NCI-H2081 treated with DMSO at 0.1 percent for 48 hours (cell line): ENCODE measurements at places on chromosomes 16 and 17.
A peak's percentile ranks its signal among the peaks of the same experiment; 100 is the strongest.

DNA sequence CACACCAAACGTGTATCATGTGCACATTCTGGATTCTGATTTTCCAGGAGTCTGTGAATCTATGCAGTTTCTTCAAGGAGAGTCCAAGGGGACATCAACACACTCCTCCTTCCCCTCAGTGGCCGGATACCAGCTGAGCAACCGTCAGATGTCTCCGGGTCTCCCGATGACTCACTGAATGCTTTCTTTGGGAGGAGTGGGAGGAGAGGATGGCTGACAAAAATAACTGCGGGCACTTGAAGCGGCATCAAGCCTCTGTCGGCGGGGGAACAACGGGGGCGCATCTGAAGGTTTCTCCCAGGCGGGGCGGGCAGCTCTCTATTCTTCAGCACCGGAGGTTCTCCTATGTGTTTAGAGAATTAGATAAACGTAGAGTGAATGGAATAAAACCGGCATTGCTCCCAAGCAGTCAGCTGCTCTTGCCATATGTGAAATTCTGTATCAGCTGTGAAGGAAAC is 24.6 kb upstream of the LRRC75A start:
- DNase-seq = no peak

DNA sequence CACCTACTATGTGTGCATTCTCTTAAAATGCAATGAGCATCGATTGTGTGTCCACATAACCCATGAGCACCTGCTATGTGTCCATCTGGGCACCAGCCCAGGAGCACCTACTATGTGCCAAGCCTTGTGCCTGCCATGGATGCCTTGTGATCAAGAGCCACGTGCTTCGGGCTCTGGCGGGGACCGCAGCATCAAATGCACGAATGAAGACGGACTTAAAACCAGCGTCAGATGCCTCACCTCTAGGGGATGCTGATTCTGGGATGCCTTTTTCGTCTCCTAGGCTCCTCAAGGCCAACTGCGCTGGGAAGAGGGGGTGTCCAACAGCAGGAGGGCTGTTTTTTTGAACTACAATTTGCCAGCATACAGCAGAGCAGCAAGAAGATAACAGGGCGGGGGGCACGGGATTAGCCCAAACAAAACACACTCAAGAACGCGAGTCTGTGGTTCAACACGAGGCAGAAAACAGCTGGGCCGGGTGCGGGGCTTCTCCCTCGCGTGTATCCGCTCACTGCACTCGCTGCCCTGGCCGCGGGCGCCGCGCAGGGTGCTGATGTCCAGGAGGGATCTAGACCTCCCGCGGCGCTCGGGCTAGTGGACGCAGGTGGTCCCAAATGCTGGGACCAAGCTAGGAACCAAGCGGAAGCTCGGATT is 1.2 kb upstream of the GLIS2 start:
- DNase-seq = no peak

- no peak for DNase-seq
These were observed 238.2 kb downstream of the CDH8 start for GRCh38 chr16:61797961-61798507.

DNA sequence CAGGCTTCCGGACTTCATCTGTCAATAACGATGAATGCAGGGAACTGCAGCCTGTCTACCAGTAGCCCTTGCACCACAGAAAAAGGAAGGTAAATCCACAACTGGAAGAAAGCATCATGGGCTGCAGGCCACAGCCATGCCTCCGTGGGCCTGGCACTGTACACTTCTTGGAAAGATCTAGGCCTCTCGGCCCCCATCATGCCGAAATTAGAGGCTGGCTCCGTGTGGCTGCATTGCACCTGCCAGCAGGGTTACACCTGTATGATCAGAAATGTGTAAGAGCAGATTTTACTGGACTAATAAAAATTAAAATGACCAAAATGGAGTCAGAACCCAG is 52.2 kb downstream of the SDK2 start:
- no peak for DNase-seq

DNA sequence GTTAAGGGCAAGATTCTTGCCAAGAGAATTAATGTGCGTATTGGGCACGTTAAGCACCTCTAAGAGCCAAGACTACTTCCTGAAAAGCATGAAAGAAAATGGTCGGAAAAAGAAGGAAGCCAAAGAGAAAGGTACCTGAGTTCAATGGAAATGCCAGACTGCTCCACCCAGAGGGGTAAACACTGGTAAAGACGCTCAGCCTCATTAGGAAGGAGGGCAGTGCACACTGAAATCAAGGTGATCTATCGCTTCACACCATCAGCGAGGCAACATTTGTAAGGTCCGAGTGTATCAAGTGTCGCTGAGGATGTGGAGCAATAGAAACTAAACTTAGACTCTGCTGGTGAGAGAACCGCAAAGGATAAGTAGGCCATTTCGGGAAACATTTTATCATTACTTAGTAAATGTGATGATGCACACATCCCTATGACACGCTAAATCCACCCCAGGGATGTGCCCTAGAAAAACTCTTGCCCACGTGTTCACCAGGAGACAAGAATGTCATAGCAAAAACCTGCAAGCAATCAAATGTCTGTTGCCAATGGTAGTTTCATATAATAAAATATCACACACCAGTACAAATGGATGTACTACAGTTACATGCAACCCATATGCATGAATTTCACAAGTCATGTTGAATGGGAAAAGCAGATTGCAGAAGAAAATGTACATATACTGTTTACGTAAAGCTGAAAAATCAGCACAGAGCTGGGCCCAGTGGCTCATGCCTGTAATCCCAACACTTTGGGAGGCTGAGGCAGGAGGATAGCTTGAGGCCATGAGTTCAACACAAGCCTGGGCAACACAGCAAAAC is 23.6 kb downstream of the CNTROB start:
- DNase-seq = no peak

DNA sequence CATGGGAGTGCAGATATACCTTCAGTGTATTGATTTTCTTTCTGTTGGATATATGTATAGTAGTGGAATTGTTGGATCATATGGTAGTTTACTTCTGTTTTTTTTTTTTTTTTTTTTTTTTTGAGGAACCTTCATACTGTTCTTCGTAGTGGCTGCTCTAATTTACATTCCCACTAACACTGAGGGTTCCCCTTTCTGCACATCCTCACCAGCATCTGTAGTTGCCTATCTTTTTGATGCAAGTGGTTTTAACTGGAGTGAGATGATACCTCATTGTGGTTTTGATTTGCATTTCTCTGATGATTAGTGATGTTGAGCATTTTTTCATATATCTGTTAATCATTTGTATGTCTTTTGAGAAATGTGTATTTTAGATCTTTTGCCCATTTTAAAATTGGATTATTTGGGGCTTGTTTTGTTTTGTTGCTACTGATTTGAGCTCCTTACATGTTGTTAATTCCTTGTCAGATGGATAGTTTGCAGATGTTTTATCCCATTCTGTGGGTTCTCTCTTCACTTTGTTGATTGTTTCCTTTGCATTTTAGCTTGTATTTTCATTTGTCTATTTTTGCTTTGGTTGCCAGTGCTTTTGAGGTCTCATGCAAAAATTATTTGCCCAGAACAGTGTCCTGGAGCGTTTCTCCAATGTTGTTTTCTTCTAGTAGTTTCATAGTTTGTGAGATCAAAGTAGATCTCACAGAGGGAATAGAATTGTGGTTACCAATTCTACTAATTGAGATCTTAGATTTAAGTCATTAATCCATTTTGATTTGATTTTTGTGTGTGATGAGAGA is 25.0 kb upstream of the BCAS3 start:
- DNase-seq = no peak

DNA sequence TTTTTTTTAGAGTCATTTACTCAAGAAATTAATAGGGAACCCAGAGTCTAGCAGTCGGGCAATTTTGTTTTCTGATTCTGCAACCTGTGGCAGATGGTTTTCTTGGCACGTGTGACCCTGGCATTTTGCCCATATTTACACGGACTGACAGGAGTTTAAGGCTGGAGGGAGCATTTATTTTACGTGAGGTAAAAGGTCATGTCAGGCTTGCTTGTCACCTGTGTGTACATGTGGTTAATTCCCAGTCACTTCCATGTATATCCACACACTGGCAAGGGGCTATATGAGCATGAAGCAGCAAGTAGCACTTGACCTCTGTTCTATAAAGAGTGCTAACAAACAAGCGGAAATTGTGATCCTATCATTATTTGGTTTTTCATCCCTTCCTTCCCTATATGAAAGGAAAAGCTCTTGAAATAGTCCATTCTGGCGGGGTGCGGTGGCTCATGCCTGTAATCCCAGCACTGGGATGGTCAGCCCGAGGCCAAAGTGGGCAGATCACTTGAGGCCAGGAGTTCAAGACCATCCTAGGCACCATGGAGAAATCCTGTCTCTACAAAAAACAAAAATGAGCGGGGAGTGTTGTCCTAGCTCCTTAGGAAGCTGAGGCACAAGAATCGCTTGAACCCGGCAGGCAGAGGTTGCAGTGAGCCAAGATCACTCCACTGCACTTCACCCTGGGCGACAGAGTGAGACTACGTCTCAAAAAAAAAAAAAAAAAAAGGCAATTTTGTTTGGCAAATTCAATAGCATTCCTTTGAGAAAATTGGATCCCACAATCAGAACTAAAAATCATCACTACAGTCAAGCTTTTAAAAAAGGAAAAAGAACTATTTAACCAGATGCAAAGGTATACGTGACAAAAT is 2.1 kb downstream of the SPAG9 start:
- DNase-seq = peak; percentile 92

GRCh38 chr16:3198334-3199072 is 10.5 kb downstream of the OR1F1 start:
- DNase-seq = no peak

DNA sequence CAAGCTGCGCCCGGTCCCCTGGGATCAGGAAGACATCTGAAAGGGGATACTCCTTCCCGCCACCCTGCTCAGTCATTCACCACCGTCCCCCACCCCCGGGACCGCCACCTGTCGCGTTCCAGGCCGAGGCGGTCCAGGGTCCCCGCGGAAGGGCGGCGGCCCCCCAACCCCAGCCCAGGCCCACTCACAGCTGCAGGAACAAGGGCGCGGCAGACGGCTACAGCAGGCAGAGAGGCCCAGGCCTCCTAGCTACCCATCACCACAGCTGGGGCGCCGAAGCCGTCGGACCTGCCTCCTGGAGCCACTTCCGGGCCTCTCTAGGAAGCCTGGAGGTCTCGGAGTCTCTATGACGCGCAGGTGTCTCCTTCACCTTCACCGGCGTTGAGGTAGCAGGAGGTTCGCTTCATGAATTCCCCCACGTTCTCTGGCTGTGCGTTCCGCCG is at the start of gene SDR42E1:
Gene SDR42E1, minus strand, starts transcription at position 272 of the 443 bp plus-strand sequence. CDS start 10,612 bp downstream, outside the sequence.
- peak; percentile 14 for DNase-seq

GRCh38 chr16:57017251-57017650 is 27.9 kb downstream of the NLRC5 start:
- no peak for DNase-seq

- no peak for DNase-seq
These were observed 1.5 kb upstream of the LGALS3BP start for GRCh38 chr17:78981010-78981888.

DNA sequence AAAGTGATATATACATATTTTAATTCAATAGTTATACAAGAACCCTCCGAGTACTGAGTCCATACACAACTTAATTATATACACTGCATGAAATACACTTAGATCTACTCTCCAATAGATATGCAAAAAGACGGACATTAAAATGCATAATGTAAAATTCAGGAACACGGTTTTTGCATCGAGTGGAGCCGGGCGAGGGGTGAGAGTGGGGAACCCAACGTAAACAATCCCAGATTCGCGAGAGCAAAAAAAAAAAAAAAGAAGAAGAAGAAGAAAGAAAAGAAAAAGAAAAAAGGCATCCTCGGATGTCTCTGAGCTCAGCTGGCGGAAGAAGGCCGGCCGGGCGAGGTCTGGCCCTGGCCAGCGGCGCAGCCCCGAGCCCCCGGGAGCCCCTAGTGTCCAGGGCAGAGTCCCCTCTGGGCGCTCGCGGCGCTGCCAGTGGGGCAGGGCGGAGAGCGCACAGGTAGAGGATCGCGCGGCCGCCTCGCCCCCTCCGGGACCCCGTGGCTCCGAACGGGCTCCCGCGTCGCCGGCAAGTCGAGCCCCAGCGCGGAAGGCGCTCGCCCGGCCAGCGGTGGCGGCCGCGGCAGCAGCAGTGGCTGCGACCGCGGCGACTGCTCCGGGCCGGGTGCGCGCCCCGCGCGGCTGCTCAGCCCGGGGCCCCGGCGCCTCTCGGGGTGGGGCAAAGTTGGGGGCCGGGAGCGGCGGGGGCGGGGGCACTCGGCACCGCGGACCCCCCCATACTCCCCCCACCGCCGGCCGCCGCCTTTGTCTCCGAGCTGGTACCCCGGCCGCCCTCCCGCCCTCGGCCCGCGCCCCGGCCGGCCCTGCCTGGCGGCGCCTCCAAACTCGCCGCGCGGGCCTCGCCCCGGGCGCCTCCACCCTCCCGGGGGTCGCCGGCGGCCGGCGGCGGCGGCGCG is 9.6 kb upstream of the ZFHX3 start:
- DNase-seq = no peak

DNA sequence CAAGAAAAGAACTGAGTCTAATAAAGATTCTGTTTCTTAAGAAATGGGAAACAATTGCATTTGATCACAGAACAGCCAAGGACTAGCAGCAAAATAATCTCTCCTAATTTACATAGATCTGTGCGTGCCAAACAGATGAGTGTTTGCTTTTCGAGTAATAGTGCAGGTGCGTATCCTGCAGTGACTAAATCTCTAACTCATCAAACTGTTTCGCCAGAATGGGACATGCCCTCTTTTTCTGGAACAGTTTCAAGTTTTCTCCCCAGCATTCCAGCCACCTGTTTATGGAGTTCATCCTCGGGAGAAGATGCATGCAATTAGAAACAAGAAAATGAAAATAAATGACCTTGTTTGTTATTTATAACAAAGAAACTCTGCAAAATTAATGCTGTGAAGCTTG is 5.7 kb upstream of the TOX3 start:
- DNase-seq = no peak

GRCh38 chr17:3801792-3802191 is 804 bp upstream of the ITGAE start:
- DNase-seq = no peak
